ENCODE measurements at places on chromosomes 1 and 21.

DNA sequence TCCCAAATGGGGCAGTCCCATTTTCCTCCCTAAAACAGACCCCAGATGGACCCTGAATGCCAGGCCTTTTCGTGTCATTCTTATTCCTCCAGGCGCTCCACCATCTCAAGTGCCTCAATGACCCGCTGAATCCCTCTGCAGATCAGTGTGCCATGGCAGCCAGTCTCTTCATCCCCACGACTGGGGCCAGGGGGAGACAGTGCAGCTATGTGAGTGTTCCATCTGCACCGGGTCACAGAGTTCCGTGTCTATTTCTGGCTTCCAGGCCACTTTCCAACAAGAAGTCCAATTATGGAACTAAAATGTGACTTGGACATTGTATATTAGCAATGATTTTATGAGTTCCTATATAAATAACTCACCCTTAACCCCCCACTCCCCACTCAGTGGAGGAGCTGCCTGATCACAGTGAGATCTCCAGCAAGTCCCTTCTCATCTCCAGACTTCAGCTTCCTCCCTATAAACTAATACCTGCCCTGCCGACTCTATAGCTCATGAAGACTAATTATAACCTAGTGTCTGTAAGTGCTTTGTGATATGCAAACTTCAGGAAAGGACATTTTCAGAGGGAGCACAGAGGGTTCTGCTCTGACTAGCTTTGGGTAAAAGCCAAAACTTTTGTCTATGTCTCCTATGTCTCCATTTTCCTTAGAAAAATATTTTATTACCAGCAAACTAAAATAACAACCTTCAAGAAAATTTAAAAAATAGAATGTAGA lies 56.3 kb upstream of the NFASC start:
- no peak for DNase-seq

DNA sequence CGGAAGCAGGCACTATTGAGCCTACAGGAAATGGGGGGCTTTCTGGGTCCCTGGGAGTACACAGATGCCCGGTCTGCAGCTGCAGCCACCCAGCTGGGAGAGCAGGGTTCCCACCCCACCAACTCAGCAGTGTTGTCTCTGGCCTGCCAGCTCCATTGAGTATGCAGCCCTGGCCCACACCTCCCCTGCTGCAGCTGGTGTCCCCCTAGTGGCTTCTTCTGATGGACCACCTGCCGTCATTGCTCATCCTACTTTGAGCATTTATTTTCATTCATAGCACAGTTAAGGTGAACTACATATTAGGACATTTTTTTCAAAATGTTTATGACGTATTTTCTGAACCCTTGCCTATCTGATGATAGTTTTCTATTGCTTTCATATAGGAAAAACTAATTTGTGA lies 189.8 kb upstream of the LYPLAL1 start:
- no peak for DNase-seq

GRCh38 chr21:40680311-40680710 lies 166.6 kb downstream of the DSCAM start:
- no peak for DNase-seq

- no peak for DNase-seq
Measured at GRCh38 chr1:206079135-206079534, 26.2 kb downstream of the RHEX start.

GRCh38 chr1:116855773-116856201 lies 53.9 kb upstream of the PTGFRN start:
- DNase-seq = no peak

- no peak for DNase-seq
Measured at GRCh38 chr1:171597203-171597602, 24.8 kb upstream of the MYOCOS start.
